Smooth muscle cell of bladder (primary cell): ENCODE measurements at places on chromosomes 6 and 20. TPM values are rescaled to one million over a fixed set of nuclear protein-coding genes. Genes with fewer than 3 reads are reported as not detected.

MEP1A gene
- not detected in 2 replicates for total RNA-seq

AIF1 gene
- not detected in 2 replicates for total RNA-seq

PACRG gene
- total RNA-seq: 0.14 TPM in 1 of 2 replicates, not detected in the other

CYP39A1 gene
- 14.7 and 22.6 TPM in 2 replicates for total RNA-seq

MRPL14 gene
- total RNA-seq: 59.0 and 100.0 TPM in 2 replicates

SRMS gene
- total RNA-seq: not detected in 2 replicates

FRMD1 gene
- total RNA-seq: not detected in 2 replicates

PSORS1C2 gene
- total RNA-seq: not detected in 2 replicates
